ENCODE measurements at places on chromosomes 13 and 19.

- DNase-seq: no peak
Measured at GRCh38 chr13:87497426-87497825, 173.7 kb upstream of the SLITRK5 start.

- no peak for DNase-seq
Measured at GRCh38 chr19:44757735-44758505, 9.4 kb downstream of the BCL3 start.

GRCh38 chr13:73223372-73223781 lies 164.6 kb downstream of the KLF5 start:
- no peak for DNase-seq

DNA sequence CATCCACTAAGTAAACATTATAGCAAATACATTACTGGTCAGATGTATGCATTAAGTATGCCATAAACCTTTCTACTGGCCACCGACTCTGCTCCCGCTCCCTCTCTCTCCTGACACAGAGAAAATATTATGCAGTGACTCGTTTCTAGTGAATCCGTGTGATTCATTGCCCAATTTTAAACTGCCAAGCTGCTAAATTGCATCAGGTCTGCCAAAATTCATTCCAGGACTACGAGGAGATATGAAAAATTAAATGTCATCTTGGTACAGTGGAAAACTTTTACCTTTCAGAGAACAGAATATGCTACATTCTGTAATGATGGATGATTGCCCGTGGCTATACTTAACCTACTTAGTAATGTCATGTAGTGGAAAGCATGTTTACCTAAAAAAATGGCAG lies 368.8 kb upstream of the TSHZ3 start:
- no peak for DNase-seq

DNA sequence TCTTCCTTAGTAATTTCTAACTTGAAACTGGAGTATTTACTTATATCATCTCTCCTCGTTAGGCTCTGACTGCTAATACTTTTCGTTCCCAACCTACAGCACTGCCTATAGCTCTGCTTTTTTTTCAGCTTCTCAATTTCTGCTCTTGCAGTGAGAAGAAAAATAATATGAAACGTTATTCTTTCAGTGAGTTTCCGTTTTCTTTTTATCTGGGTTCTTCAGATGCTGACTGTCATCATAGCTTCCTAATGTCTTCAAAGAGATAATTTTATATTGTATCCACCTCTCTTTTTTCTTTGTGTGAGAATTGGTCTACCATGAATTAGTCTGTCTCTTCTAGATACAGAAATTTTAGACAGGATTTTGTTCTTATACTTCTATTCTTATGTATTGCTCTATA lies 454.9 kb downstream of the LMO7 start:
- no peak for DNase-seq

DNA sequence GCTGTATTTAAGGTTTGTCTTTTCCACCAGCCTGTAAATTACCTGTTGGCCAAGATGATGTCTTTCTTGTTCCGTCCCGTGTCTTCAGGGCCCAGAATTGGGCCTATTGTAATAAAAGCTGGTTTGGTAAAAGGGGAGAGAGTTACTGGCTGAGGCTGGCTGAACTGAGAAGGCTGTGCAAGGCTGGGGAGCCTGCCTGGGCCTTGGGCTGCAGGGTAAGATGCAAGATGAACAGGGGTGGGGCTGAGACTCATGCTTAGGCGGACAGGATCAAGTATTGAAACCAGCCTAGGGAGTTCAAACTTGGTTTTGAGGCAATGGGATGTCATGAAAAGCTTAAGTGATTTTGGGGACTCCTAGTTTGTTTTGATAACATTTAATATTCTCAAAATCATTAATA lies 142.3 kb downstream of the PCCA start:
- no peak for DNase-seq

- no peak for DNase-seq
Measured at GRCh38 chr19:30046522-30046921, 104.5 kb downstream of the URI1 start.

DNA sequence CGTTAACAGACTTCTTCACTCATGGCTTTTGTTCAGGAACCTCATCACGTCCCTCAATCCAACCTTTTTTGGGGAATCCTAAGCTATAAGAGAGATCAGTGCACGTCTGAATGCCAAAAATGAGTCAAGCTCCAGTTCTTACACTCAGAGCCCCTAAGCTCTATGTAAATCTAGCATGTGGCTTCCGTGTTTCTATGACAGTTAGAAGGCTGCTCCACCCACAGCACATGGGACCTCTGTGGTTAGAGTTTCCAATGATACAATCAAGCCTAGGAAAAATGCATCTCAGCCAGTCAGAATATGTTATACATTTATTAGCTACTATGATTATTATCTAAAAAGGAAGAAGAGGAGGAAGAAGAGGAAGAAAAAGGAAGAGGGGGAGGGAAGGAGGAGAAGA lies 135.9 kb downstream of the ENOX1 start:
- DNase-seq: no peak

GRCh38 chr13:84821261-84821660 lies 939.0 kb upstream of the SLITRK1 start:
- no peak for DNase-seq
